ENCODE measurements at places on chromosomes 2 and 18. TPM values are rescaled to one million over a fixed set of nuclear protein-coding genes. Genes with fewer than 3 reads are reported as not detected.

Gene KIF1A
- total RNA-seq = 3.5 TPM

Gene CCDC85A
- 2.3 TPM for total RNA-seq

Gene LOXL3
- total RNA-seq = 0.23 TPM

Gene CSRNP3
- 7.2 TPM for total RNA-seq

Gene RASGRP3
- 7.8 TPM for total RNA-seq

Gene CD207
- total RNA-seq = 43.4 TPM

Gene SERPINB3
- 21.2 TPM for total RNA-seq

Gene MAPK4
- total RNA-seq = 4.8 TPM

Gene CACNB4
- 7.7 TPM for total RNA-seq

Gene CDCA7
- total RNA-seq = 11.8 TPM

Gene DPP4
- total RNA-seq = 5.3 TPM

Gene LAMA3
- 233 TPM for total RNA-seq

Gene VAPA
- total RNA-seq = 182 TPM

Gene GKN1
- total RNA-seq = not detected

Gene RAD51AP2
- not detected for total RNA-seq

Gene CCDC121
- total RNA-seq = 1.2 TPM

Gene RNASEH1
- 9.8 TPM for total RNA-seq

Gene SPHKAP
- not detected for total RNA-seq

Gene ARHGAP28
- 2.5 TPM for total RNA-seq

Gene COL4A3
- total RNA-seq = 0.26 TPM

Gene RAB11FIP5
- total RNA-seq = 29.7 TPM

Gene MOGAT1
- total RNA-seq = not detected

Gene STPG4
- total RNA-seq = not detected

Gene MIB1
- total RNA-seq = 16.6 TPM

Gene GAL3ST2
- not detected for total RNA-seq

Gene HOXD13
- 0.19 TPM for total RNA-seq

Gene LRRC30
- total RNA-seq = not detected

All from suprapubic skin (tissue), 4 donors.